ENCODE measurements at places on chromosomes 11 and 22.

- DNase-seq: no peak
These were observed at the start of gene SSTR3 for GRCh38 chr22:37212174-37212906. SSTR3 (minus strand) TSS chr22:37212477; CDS start chr22:37207803, 4,674 bp downstream.

- peak; percentile 18 for DNase-seq
These were observed 11.7 kb downstream of the TECTA start for GRCh38 chr11:121112498-121113455.

DNA sequence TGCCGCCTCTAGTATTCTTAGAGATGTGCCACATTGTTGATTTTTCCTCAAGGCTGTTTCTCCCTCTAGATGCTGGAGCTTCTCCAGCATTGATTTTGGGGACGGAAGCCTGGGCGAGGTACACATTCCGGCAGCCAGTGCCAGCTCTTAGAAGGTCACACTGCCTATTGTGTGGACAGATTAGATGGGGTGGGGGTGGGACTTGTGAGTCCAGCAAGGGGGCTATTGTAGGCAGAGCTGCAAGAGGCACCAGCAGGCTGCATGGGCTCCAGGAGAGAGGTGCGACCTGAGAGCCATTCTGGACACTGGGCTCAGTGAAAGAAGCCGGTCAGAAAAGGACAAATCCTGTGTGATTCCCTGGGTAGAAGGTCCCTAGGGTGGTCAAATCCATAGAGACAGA lies 12.4 kb downstream of the C11orf21 start:
- DNase-seq: no peak

GRCh38 chr22:46721501-46722085 lies 16.5 kb downstream of the CERK start:
- DNase-seq: no peak

GRCh38 chr22:46851941-46852340 lies 89.5 kb downstream of the TBC1D22A start:
- no peak for DNase-seq

- DNase-seq: no peak
These were observed 14.4 kb downstream of the GRAP2 start for GRCh38 chr22:39915295-39915726.

DNA sequence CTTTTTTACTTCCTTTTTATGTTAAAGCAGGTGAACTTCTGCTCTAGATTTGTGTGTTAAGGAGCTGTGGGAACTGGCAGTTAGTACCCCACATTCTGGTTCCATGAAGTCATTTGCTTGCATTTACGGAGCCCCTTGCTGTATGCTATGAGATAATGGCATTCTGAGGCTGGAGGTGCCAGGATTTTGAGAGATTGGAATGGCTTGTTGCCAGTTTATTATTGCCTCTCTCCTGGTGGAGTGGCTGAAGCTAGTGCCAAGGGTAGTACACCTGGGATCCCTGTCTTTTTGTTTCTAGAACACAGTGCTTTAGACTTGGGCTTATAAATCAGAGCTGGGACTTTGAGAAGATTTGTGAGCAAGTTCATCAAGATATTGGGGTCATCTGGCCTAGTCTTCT lies 73.8 kb downstream of the STIM1 start:
- no peak for DNase-seq

- DNase-seq: peak; percentile 65
These were observed 872 bp downstream of the TMA7B start for GRCh38 chr22:39960791-39961746.

GRCh38 chr22:49826603-49827270 lies 936 bp downstream of the BRD1 start:
- no peak for DNase-seq

- no peak for DNase-seq
These were observed 39.1 kb downstream of the ARRB1 start for GRCh38 chr11:75312346-75312745.

DNA sequence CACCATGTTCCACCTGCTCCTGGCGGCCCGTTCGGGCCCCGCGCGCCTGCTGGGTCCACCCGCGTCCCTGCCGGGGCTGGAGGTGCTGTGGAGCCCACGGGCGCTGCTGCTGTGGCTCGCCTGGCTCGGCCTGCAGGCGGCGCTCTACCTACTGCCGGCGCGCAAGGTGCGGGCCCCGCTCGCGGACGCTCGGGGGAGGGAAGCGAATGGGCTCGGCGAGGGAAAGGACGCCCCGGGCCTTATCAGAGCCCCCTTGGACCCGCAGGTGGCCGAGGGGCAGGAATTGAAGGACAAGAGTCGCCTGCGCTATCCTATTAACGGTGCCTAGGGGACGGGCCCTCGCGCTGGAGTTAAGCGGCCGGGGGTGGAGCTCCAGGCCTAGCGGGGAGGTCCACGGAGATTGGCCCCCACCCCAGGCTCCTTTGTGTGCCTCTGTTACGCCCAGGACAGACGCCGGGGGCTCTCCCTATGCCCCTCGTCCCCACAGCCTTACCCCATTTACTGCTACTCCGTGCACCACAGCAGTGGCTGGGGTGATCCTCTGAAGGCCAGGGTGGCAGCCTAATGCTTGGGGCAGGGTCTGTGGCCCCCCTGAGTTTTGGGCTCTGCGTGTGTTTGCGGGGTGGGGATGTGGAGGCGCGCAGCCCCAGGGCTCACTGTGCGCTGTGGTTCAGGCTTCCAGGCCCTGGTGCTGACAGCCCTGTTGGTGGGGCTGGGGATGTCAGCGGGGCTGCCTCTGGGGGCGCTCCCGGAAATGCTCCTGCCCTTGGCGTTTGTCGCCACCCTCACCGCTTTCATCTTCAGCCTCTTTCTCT lies 1.1 kb downstream of the TM7SF2 start:
- peak; percentile 62 for DNase-seq

GRCh38 chr11:33779849-33780528 lies 5.7 kb upstream of the FBXO3 start:
- no peak for DNase-seq

DNA sequence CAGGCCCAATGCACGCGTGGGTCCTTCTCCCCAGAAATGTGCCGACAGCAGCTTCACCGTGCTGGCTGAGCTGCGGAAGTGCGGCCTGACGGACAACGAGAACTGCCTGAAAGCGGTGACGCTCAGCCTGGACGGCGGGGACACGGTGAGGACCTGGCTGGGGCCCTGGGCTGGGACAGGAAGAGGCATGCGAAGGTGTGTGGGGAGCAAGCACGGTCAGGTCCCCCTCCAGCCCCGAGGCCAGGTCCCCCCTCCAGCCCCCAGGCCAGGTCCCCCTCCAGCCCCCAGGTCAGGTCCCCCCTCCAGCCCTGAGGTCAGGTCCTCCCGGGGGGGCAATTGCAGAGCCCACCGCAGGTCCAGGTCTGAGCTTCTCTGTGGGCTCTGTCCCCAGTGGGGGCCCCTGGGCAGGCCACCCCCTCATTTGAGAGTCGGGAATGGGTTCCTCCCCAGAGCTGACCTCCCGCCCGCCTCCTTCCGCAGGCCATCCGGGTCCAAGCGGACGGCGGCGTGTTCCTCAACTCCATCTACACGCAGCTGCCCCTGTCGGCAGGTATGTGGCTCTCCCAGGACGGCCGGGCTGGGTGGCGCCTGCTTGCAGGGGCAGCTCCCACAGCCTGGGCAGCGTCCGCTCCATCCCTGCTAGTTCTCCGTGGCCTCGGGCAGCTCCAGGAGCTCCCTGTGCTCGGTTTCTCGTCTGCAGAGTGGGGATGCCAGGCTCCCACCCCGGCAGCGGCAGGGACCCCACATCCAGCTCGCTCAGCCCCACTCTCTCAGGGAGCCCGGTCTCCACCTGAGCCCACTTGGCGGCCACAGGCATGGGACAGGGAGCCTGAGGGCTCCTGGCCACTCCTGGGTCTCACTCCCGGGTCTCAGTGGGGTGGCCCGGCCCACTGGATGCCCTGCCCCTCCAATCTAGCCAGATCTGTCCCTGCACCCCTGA lies 7.9 kb downstream of the MUC5B start:
- no peak for DNase-seq
